Hypothalamus (tissue), 51 donors: ENCODE measurements at places on chromosomes 6 and 20.

DNA sequence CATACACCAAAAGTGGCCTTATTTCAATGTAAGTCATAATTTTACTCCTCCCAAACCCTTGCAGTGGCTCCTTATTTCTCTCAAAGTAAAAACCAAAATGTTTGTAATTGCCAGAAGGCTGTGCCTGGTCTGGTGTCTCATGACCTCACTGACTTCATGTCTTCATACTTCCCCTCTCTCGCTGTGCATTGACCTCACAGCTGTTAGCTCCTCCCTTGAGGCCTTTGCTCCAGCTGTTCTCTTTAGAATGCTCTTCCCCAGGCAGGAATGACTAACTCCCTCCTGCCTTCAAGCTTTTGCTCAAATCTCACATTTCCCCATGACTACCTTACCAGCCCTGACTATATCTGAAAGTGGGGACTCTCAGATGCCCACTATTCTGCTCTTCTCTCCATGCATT lies 83.3 kb downstream of the MTFR2 start:
- DNase-seq = no peak

GRCh38 chr6:127069659-127070279 lies 48.7 kb upstream of the RSPO3 start:
- no peak for DNase-seq

GRCh38 chr20:58131151-58131550 lies 97.3 kb downstream of the ANKRD60 start:
- no peak for DNase-seq

GRCh38 chr6:169975701-169976100 lies 224.3 kb downstream of the ERMARD start:
- no peak for DNase-seq

DNA sequence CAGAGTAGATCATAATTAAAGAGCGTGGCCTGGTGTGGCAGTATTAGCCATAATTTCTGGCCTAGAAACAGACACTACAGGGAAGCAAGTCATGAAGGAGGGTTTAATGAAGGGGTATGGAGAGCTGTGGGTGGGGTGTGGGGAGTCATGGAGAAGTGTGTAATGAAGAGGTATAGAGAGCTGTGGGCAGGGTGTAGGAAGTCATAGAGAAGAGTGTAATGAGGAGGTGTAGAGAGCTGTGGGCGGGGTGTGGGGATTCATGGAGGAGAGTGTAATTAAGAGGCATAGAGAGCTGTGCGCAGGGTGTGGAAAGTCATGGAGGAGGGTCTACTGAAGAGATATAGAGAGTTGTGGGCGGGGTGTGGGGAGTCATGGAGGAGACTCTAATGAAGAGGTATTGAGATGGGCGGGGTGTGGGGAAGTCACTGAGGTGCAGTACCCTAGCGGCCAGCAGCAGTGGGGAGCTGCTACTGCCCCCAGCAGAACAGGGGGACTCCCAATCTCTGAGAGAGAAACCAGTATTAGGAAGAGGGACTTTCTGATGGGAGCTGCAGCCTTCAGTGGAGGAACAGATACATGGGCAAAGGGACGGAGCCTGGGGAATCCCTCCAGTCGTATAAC lies 145.4 kb upstream of the FOXA2 start:
- DNase-seq = no peak

DNA sequence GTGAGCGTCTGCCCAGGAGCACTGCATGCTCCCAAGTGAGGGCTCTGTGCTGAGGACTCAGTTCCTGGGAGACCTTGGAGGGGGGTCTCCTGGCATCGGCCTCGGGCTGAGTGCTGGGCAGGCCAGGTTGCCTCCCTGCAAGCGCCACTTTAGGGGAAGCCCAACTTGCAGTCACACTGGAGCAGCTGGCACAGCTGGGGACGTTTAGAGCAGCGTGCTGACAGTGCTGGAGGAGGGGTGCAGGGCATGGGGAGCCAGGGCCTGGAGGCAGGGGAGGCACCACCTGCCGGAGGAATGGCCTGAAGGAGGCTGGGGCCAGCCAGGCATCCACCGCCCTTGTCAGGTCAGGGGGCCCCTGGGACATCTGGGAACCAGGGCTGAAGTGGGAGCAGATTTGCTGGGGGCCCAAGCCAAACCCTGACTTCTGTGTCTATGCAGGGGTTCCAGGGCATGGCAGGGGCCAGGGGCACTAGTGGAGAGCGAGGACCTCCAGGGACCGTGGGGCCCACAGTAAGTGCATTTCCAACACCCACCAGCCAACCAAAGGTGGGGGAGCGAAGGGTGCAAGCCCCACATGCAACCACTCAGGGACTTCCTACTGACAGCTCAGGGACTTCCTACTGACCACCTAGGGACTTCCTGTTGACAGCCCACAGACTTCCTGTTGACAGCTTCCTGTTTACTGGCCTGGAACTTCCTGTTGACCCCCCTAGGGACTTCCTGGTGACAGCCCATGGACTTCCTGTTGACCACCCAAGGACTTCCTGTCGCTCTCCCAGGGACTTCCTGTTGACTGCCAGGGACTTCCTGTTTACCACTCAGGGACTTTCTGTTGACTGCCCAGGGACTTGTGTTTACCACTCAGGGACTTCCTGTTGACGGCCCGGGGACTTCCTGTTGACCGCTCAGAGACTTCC lies 33.6 kb downstream of the COL20A1 start:
- DNase-seq = no peak

DNA sequence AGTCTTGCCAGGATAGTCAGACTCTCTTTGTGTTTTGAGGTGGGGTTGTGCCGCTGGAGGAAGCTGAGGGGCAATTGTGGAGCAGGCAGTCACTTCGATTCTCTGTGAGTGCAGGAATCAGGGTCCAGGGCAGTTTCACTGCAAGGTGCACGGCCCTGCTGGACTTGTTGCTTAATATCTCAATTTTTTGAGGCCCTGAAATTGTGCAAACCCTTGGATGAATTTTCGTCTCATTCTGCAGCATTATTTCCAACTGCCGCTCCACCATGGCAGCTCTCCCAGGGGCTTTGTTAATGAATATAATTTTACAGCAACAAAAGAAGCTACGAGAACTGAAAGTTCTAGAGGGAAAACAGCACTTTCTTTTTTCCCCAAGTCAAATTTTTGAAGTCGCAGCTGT lies 531.9 kb downstream of the QKI start:
- DNase-seq = no peak

DNA sequence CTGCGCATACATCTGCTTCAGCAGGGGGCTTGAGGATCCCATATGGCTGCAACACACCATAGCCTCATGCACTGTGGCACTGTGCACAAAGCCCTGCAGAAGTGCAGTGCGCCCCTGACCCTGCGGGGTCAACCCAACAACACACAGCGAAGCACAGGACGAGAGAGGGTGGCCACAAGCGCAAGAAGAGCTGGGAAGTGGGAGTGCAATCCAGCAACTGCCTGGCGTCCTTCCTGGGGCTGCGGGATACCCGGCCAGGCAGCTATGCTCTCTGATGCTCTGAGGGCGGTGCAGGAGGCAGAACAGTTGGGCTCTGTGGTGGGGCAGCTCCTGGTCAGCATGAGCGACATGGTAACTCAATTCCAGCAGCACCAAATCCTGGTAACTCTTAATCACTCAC lies 5.6 kb upstream of the ACSS1 start:
- DNase-seq = no peak

GRCh38 chr20:43571771-43572170 lies 12.9 kb downstream of the SGK2 start:
- DNase-seq = no peak

- no peak for DNase-seq
Observed at GRCh38 chr6:84197708-84198107, 29.7 kb downstream of the CEP162 start.

- no peak for DNase-seq
Observed at GRCh38 chr6:41056768-41057490, 3.9 kb downstream of the APOBEC2 start.
